ENCODE measurements at places on chromosomes 3 and 15.

GRCh38 chr3:160822936-160823335 is 66.9 kb downstream of the PPM1L start:
- DNase-seq: no peak

- DNase-seq: no peak
Observed at GRCh38 chr15:32646291-32646690, 4.8 kb downstream of the SCG5 start.

GRCh38 chr15:68843425-68844311 is 23.0 kb upstream of the ANP32A start:
- DNase-seq: no peak

GRCh38 chr15:65375871-65376607 is 1.8 kb downstream of the IGDCC3 start:
- no peak for DNase-seq

GRCh38 chr3:175558261-175558660 is 699.1 kb downstream of the NAALADL2 start:
- no peak for DNase-seq

DNA sequence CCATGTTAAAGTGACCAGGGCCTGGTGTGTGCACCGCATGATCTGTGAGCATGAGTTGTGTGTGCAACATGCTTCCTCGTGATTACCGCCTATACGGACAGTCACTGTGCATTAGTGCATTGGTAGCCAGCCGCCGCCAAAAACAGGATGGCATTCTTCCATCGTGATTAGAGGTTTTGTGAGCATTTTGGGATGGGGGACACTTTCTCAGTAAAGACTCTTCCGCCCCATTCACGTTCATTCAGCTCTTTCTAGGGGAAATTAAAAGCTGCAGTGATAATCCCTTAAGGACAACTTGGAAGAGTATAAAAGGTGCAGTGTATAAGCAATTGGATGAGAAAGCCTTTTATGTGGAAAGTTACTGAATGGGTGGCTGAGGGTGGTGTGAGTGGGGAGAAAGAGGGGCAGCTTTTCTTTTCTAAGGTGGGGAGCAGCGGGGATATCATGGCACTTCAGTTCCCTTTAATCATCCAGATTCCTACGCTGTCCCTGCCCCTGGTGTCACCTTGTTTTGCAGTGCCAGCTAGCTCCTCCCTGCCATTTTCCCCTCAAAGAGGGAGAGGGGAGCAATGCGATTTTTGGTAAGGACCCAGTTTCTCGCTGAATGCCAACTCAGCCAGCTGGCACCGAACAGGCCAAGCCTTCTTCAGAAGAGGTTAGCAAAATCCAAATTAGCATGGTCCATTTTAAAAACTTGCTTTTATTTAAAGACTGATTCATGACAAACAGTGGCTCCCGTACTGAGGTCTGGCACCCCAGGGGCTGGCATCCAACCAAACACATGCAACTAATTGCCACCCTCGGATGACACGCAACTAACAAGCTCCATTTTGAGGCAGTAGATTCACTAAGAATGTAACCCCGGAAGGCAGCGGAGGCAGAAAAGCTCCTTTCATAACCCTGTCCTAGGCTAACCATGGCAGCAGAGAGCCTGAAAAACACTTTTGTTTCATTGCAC is 447.8 kb downstream of the FHIT start:
- DNase-seq: no peak

DNA sequence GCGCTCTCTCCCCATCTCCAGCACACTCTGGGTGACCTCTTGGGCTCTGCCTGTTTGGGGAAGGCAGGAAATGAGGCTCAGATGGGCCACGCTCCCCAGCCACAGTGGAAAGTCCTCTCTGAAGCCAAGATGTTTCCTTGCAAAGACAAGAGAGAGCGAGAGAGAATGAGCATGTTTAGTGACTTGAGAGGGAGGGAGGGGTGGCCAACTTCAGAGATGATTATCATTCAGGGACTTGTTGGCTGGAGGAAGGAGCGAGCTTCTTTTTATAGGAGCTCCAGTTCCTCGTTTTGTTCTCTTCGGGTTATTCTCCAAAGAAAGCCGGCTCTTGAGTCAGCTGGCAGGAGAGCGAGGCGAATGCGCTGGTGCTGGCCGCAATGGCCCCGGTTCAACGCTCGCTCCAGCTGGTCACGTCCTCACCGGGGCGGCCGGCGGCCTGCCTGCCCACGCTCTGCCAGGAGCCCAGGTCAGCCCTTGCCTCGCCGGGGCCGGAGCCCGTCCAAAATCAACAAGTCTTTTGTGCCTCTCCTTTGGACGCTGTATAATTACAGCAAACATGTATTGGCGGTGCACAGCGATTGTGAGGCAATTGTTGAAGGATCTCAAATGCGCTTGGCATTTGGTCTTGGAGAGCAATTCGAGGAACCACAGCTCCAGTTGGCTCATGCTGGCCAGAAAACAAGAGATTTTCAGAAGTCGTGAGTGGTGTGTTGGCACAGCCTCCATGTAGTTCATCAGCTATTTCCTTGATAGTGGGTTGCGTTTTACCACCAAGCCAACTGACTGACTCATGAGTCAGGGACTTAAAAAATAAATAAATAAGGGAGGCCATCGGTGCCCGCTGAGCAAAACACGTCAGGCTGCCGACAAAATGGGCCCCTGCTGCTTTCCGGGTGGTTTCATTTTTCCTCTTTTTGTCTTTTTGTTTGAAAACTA is 288.6 kb downstream of the UACA start:
- no peak for DNase-seq

DNA sequence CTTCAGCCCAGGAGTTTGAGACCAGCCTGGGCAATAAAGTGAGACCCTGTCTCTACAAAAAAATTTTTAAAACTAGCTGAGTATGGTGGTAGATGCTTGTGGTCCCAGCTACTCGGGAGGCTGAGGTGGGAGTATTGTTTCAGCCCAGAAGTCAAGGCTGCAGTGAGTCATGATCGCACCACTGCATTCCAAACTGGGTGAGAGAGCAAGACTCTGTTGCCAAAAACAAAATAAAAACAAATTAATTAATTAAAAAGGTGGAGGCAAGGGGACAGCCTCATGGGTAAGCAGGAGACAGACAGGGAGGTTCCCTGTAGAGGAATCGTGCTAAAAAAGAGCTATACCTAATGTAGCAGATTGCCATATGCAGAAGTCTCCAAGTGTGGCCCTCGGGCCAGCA is 12.6 kb downstream of the HAPLN3 start:
- no peak for DNase-seq

DNA sequence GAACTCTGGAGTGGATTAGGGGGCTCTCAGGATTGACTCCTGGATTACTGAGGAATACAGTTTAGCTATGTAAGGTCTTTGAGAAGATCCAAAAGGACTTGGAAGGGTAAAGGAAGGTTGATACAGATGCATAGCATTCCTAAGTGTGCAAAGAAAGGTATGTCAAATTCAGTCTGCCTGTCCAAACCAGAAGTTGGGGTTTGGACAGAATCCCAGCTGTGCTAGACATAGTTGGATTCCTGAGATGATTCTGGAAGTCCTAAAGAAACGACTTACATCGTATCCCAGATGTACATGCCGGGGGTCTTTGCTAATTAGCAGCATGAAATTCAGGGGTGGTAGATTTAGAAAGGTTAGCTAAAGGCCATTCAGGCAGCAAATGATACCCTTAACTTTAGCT is 97.7 kb upstream of the TSPAN3 start:
- no peak for DNase-seq

- DNase-seq: no peak
Observed at GRCh38 chr3:158086361-158086760, 19.9 kb downstream of the SHOX2 start.

- no peak for DNase-seq
Observed at GRCh38 chr15:46732060-46732459, 985.2 kb upstream of the SEMA6D start.

- no peak for DNase-seq
Observed at GRCh38 chr3:10319251-10319650, 1.7 kb downstream of the SEC13 start.

GRCh38 chr3:10322352-10322710 is 1.4 kb upstream of the SEC13 start:
- peak; percentile 24 for DNase-seq

- no peak for DNase-seq
Observed at GRCh38 chr15:51849860-51850259, 20.4 kb downstream of the TMOD3 start.

GRCh38 chr3:8938021-8938420 is 25.3 kb downstream of the RAD18 start:
- DNase-seq: no peak

GRCh38 chr3:14524311-14524711 is 15.8 kb downstream of the GRIP2 start:
- DNase-seq: no peak

- no peak for DNase-seq
Observed at GRCh38 chr3:7357101-7357500, 496.2 kb downstream of the GRM7 start.

- no peak for DNase-seq
Observed at GRCh38 chr15:64163659-64164362, 989 bp upstream of the PPIB start.

DNA sequence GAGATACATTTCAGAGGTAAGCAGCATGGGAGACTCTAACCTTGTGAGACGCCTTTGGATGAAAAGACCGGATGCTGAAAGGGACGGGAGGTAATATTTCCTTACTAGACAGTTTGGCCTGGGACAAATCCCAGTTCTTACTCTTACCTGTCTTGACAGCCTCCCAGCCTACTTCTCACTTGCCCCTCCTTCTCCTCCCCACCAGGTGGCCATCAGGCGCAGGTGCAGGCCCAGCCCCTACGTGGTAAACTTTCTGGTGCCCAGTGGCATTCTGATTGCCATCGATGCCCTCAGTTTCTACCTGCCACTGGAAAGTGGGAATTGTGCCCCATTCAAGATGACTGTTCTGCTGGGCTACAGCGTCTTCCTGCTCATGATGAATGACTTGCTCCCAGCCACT is 6.3 kb downstream of the HTR3D start:
- DNase-seq: no peak

- no peak for DNase-seq
Observed at GRCh38 chr3:120567370-120568201, 28.6 kb upstream of the NDUFB4 start.

DNA sequence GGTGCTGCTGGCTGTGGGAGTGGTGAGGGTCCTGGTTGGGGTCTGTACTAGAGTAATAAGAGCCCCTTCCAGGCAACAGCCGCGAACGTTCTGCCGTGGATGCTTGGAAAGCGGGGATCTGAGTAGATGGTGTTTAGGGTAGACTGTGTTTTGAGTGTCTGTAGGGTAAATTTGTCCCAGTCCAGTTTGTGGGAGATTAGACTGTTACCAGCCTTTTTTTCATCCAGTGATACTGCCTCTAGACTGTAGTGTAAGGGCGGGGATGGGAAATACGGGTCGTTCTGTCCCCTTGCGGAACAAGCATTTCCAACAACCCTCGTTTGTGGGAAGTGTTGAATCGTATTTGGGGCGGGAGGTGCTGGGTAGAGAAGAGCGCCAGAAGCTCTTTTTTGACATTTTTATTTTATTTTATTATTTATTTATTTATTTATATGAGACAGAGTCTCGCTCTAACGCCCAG is 424 bp downstream of the HAUS2 start:
- DNase-seq: no peak

DNA sequence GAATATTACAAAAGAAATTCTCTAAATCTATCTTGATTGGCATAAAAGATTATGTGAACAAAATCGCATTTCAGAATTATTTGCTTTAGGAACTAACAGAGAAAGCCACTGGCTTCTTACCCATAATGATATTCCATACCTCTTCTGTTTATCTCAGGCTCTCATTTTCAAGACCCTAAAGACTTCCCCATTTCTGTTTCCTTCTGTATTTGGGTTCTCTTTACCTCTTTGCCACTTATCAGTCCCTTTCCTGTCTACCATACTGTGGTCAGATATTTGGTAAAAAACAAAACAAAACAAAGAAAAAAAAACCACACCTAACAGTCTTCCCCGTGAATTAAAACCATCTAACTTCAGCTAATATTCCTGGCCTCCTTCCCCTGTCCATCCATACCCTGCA is 108.5 kb downstream of the LRRC28 start:
- DNase-seq: no peak

DNA sequence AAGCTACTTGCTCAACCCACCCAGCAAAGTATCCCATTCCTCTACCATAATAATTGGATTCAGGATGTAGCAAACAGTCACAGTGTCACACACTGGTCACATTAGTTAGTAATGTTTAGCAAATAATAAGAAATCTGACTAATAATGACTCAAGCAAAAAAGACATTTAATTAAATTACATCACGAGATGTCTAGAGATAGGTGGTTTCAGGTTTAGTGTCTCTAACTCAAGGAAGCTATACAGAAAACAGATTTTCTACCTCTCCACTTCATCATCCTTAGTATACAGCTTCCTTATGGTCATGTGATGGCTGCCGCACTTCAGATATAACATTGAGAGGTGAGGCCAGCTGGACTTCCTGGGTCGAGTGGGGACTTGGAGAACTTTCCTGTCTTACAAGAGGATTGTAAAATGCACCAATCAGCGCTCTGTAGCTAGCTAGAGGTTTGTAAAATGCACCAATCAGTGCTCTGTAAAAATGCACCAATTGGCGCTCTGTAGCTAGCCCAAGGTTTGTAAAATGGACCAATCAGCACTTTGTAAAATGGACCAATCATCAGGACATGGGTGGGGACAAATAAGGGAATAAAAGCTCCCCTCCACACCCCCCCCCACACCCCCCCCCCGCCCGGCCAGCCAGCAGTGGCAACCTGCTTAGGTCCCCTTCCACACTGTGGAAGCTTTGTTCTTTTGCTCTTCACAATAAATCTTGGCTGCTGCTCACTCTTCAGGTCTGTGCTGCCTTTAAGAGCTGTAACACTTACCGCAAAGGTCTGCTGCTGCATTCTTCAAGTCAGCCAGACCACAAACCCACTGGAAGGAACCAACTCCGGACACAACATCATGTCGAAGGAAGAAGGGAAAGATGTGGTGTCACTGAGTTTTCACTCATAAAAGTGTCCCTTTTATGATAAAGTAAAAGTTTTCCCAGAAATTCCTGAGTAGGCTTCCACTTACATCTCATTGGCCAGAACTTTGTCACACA is 24.9 kb upstream of the ARPIN start:
- no peak for DNase-seq

GRCh38 chr3:50550079-50550736 is 17.3 kb downstream of the C3orf18 start:
- peak; percentile 49 for DNase-seq

GRCh38 chr3:73353649-73354217 is 271.0 kb downstream of the PDZRN3 start:
- DNase-seq: no peak

- DNase-seq: no peak
Observed at GRCh38 chr15:61034678-61035291, 194.3 kb downstream of the RORA start.

GRCh38 chr3:193342551-193342950 is 36.0 kb downstream of the ATP13A5 start:
- no peak for DNase-seq

DNA sequence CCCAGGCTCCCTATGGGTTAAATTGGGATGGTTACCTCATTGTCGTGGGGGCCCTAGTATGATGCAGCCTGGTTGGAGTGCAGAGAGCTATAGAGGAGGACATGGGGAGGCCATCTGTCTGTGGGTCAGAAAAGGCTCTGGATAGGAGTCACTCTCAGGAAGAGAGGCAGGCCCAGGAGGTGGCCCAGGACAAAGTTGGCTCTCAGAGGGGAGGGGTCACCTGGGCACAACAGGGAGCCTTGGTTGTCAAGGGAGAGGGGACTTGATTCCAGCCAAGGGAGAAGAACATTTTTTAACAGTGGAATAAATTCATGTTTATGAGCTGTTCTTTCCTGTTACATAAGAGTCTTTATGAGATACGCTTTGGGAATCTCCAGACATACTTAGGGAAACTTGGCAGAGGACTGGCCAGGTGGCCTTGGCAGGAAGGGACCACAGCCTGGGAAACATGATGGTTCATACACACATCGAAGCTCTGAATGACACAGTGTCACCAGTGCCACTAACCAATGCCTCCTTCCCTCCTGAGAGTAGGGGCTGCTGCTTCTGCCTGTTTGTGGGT is 27.5 kb upstream of the LCTL start:
- DNase-seq: no peak

- DNase-seq: no peak
Observed at GRCh38 chr15:29636140-29636539, 186.1 kb downstream of the TJP1 start.

Measured in activated T-helper 1 cell treated with anti-CD3 and anti-CD28 coated beads, Interleukin-12 subunit alpha, Interleukin-12 subunit beta, Interleukin-2, Interleukin-4 antibody, amounts not matched to agents 30 ng/mL and 10 ng/mL and 1 ng/mL, durations not matched to agents 14 hours and 24 hours and 36 hours (primary cell).